ENCODE measurements at places on chromosomes 3 and 15.

DNA sequence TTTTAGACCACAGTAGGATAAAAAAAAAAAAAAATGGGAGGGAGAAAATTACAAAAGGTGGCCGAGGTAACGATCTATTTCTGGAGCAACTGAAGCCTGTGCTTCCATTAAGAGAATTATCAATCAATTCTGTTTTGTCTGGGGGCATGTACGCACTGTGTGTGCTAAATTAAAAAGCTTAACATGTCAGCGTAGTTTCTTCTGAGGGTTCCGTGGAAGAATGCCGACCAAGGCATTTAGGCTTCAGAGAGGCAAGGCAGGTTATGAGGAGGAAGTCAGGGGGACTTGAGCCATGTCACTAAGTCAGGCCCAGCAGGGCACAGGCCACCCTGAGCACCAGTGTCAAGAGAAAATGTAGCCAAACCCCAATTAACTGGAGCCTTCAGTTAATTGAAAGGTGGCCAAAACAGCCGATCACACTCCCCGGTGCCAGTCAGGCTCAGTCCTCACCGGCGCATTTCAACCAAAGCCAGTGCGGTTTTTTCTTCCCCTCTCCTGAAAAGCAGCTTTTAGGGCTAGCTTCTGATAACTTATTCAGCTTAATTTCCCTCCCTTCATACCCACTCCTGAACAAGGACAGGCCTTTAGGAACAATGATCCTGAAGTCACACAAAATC lies 113.9 kb downstream of the MEGF11 start:
- DNase-seq: no peak

DNA sequence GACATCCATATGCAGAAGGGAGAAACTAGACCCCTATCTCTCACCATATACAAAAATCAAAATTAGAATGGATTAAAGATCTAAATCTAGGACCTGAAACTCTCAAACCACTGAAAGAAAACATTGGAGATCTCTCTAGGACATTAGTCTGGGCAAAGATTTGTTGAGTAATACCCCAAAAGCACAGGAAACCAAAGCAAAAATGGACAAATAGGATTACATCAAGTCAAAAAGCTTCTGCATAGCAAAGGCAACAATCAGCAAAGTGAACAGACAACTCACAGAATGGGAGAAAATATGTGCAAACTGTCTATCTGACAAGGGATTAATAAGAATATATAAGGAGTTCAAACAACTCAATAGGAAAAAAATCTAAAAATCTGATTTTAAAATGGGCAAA lies 54.8 kb downstream of the MYO9A start:
- no peak for DNase-seq

DNA sequence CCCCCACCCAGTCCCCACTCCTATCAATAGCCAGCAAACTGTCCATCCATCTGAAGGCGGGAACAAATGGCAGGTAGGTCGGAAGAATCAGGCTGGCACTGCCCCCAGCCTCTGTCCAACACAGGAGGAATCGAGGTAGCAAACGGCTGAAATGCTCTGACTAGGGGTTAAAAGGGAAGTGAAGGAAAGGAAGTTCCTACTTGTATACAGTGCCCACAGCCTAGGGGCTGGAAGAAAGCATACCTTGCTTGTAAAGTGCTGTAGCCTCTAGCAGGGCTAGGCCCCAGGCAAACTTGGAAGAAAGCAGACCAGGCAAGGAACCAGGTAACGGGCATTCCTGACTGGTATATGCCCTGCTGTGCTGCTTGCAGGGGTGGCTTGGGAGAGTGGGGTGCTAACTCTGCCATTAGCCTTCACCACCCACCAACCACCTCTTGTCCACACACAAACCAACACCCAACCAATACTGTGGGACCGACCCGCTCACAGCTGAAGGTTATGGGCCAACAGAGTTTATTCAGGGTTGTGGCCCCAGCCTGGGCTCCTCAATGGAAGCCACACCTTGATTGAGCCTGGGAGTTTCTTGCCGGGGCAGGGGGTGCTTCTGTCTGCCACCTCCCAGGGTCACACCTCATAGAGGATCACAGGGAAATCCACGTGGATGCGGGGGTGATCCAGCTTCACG lies 2.4 kb downstream of the TUSC2 start:
- DNase-seq: no peak

DNA sequence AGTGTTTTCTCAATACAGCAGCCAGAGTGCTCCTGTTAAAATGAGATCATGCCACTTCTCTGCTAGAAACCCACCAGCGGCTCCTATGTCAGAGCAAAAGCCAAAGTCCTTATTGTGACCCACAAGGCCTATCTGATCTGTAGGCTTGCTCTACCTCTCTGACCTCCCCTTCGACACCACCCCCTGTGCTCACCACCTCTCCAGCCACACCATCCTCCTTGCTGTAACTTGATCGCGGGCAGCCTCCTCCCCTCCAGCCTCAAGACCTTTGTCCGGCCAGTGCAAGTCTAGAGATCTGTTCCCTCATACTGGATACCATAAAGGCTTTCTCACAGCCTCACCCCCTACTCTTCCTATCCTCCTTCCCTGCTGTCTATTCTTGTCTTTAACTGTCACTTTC lies 1.9 kb upstream of the IGDCC4 start:
- no peak for DNase-seq

DNA sequence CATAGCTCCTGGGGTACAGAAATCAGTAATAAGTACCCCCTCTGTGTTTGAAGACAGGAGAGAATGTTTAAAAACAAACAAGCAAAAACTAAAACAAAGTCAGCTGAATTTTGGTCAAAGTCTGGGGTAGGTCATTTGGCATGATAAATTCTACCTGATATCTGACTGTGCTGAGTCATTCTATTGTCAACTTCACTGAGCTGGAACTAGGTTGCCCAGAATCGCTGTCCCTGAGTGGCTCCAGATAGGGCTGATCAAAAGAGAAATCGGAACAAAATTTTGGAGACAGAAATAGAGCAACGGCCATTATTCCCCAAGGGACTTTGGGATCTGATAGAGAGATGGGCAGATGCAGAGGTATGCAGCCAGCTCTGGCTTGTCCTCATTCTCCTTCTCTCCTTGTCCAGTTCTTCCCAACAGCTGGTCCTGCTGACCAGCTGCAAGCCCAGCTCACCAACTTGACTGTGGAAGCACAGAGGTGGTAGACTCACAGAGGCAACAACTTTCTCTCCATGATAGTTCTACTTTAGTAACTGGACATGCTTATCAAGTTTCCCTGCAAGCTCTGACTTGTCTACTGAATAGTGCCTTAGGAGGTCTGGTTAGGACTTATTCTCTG lies 57.3 kb upstream of the MYRIP start:
- DNase-seq: no peak

DNA sequence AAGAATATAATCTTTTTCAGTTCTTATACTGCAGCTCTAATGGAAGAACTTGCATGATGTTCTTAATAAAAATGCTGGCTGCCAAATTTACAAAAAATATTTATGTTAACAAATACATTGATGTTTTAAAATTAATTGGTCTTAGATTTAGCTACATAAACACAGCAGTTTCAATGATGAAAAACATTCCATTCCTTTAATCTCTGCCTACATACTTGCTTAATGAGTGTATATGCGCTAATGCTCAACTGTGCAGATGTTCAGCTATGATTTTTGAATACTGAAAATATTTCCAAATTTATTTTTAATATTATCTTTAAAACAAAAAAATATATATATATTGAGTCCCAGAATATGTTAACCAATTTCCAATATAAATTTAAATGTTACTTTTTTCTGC lies 867.4 kb downstream of the ROBO1 start:
- no peak for DNase-seq

GRCh38 chr3:50653937-50654595 lies 20.7 kb upstream of the DOCK3 start:
- DNase-seq: no peak

DNA sequence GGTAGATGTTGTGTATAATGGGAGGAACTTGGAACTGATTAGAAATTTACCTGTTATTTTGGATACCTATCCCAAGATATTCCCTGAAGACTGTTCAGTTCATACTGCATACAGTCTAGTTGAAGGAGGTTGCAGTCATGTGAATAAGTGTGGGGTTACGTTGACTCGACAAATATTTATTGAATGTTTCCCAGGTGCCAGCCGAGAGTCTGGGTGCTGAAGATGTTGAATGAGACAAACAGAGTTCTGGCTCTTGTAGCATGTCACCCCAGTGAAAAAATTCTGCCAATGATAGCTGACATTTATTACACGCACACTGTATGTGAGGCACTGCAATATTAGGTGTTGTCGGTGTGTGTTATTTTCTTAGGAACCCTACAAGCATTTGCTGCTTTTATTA lies 176.0 kb downstream of the KCNMB2 start:
- no peak for DNase-seq

DNA sequence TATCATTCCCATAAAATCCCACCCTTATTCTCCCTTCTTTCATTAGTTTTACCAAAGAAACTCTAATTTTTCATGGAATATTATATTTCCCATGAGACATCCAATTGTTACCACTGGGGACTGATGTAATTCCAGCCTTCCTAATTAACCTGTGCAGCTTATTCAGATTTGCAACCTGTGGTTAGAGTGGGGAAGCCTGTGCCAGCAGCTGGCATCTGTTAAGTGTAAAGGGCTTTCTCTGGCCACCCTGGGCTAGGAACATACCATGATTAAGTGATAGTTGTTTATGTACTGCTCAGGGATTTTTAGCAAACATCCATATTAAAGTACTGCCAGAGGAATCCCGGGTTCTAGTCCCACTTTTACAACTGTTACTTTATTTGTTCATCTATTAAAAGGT lies 78.2 kb downstream of the TPRG1 start:
- no peak for DNase-seq

DNA sequence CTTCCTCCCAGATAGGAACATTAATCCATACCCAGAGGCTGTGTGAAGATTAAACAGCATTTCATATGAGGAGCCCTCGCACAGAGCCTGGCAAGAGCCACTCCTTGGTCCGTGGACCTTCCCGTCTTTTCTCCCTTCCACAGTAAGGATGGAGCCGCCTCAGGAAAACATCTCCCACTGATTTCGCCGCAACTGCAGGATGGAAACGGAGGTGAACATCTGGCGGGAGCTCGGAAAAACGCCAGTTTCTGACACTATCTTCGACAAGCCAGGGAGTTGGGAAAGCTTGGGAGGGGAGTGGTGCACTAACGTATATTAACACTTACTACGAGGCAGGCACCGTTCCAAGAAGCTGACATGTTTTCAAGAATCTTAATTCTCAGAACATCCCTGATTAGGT lies 157.9 kb downstream of the XXYLT1 start:
- no peak for DNase-seq

DNA sequence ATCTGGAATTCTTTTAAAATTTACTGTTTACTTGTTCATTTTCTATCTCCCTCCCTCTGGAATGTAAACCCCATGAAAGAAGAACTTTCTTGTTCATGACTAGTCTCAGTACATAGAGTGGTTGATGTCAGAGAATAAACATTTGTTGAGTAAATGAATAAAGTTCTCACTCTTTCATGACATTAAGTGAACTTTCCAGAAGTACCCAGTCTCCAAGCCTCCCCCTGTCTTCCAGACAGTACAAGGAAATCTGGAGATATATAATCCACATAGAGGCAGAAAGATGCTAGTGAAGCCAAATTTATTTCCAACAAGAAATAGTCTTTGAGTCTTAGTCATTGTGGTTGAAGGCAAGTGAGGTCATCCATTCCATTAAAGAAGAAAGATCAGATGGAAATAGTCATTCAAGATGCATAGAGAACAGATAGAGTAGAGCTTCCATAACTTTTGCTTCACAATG lies 71.5 kb upstream of the GALNT15 start:
- no peak for DNase-seq

GRCh38 chr3:141915766-141916165 lies 39.3 kb downstream of the ATP1B3 start:
- no peak for DNase-seq
